ENCODE measurements at places on chromosomes 13 and 19. TPM values are rescaled to one million over a fixed set of nuclear protein-coding genes. Genes with fewer than 3 reads are reported as not detected.
A peak's percentile ranks its signal among the peaks of the same experiment; 100 is the strongest.

The IFNL1 gene
- not detected for total RNA-seq

The ZNF844 gene
- 12.5 TPM for total RNA-seq

The ZNF677 gene
- total RNA-seq = 15.8 TPM

The NECTIN2 gene
- 39.6 TPM for total RNA-seq

The NBEA gene
- total RNA-seq = 38.9 TPM

The CDC42EP5 gene
- 12.8 TPM for total RNA-seq

The PPFIA3 gene
- 3.9 TPM for total RNA-seq

The ATXN8OS gene
- not detected for total RNA-seq

The PDCD2L gene
- 14.3 TPM for total RNA-seq

The KL gene
- total RNA-seq = 6.1 TPM

GRCh38 chr13:71619096-71619495, 247.9 kb downstream of the DACH1 start:
- no peak for DNase-seq
- no peaks in the 10 kb centered on the region for H3K4me1 ChIP-seq
- no peak overlapping the region for H3K27ac ChIP-seq
- no peak overlapping the region for H3K4me3 ChIP-seq

GRCh38 chr13:50928659-50929462, 19.3 kb downstream of the RNASEH2B start:
- H3K27me3 ChIP-seq = no peaks in the 10 kb centered on the region
- H3K4me1 ChIP-seq = peaks cover 10% of the 10 kb centered on the region
- H3K27ac ChIP-seq = no peak overlapping the region
- H3K36me3 ChIP-seq = no peaks in the 10 kb centered on the region

DNA sequence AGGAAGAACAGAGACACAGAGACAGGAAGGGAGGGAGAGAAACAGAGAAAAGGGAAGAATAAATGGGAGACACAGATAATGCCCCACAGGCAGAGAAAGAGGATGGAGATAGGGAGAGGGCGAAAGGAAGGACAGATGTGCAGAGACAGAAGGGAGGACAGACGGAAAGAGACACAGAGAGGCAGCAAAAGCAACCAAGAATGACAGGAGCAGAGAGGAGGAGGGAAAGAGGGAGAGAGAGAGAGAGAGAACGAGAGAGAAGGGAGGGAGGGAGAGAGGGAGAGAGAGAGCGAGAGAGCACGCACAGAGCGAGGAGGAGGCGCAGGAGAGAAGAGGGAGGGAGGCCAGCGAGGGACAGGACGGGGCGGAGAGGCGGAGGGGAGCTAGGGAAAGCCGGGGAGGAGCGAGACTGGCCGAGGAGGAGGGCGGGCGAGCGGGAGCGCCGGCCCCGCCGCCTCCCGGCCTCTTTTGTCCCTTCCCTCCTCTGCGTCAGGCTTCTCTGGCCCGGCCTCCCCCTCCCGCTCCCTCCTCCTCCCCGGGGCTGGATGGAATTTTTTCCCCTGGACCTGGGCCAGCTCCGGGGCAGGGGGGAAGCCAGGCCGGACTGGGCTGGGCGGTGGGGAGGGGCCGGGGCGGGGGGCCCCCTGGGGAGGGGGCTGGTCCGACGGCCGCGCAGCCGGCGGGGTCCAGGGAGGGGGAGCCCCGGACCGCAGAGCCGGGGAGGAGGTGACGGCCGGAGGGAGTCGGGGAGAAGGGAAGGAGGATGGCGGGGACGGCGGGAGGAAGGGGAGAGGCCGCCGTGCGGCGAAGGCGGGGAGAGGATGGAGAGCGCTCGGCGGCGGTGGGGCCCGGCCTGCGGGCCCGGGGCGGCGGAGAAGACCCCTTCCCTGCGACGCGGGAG, 4.2 kb upstream of the SPACA6 start:
- H3K27ac ChIP-seq = peak overlapping the region; percentile 100
- no peaks in the 10 kb centered on the region for H3K36me3 ChIP-seq
- H3K4me1 ChIP-seq = no peaks in the 10 kb centered on the region
- DNase-seq = peak; percentile 97

- no peaks in the 10 kb centered on the region for H3K27me3 ChIP-seq
- H3K27ac ChIP-seq = no peak overlapping the region
- no peaks in the 10 kb centered on the region for H3K4me1 ChIP-seq
- H3K4me3 ChIP-seq = no peak overlapping the region
- DNase-seq = no peak
Measured at GRCh38 chr19:48815870-48816501, 5.2 kb upstream of the BCAT2 start.

- no peaks in the 10 kb centered on the region for H3K36me3 ChIP-seq
- H3K27ac ChIP-seq = no peak overlapping the region
- no peaks in the 10 kb centered on the region for H3K27me3 ChIP-seq
- no peak overlapping the region for H3K4me3 ChIP-seq
- no peaks in the 10 kb centered on the region for H3K4me1 ChIP-seq
Measured at GRCh38 chr19:52444506-52444905, 8.8 kb upstream of the ZNF578 start.

GRCh38 chr13:86006317-86006716, 207.1 kb upstream of the SLITRK6 start:
- no peak for DNase-seq
- no peaks in the 10 kb centered on the region for H3K27me3 ChIP-seq
- no peaks in the 10 kb centered on the region for H3K4me1 ChIP-seq

GRCh38 chr19:55454787-55455243, 6.6 kb downstream of the ISOC2 start:
- H3K27ac ChIP-seq = no peak overlapping the region
- DNase-seq = no peak
- H3K4me3 ChIP-seq = no peak overlapping the region
- peaks cover 27% of the 10 kb centered on the region for H3K4me1 ChIP-seq
- no peaks in the 10 kb centered on the region for H3K36me3 ChIP-seq

DNA sequence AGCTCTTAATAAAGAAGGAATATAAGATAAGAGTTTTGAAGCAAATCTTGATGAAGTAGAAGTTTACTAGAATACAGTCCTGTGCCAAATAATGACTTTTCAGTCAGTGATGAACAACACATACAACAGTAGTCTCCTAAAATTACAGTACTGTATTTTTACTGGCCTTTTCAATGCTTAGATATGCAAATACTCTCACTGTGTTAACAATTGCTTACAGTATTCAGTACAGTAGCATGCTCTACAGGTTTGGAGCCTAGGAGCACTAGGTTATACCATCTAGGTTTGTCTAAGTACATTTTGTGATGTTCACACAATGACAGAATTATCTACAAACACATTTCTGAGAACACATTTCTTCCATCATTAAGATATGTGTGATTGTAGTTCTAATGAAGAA, 316.7 kb upstream of the KLHL1 start:
- H3K27me3 ChIP-seq = no peaks in the 10 kb centered on the region
- no peaks in the 10 kb centered on the region for H3K4me1 ChIP-seq
- H3K27ac ChIP-seq = no peak overlapping the region
- no peaks in the 10 kb centered on the region for H3K36me3 ChIP-seq
- no peak overlapping the region for H3K4me3 ChIP-seq
- DNase-seq = no peak

GRCh38 chr19:13918726-13919411, 12.9 kb downstream of the CC2D1A start:
- DNase-seq = no peak
- no peaks in the 10 kb centered on the region for H3K27me3 ChIP-seq
- H3K4me1 ChIP-seq = no peaks in the 10 kb centered on the region
- H3K4me3 ChIP-seq = no peak overlapping the region
- peaks cover 17% of the 10 kb centered on the region for H3K36me3 ChIP-seq
- H3K27ac ChIP-seq = no peak overlapping the region

DNA sequence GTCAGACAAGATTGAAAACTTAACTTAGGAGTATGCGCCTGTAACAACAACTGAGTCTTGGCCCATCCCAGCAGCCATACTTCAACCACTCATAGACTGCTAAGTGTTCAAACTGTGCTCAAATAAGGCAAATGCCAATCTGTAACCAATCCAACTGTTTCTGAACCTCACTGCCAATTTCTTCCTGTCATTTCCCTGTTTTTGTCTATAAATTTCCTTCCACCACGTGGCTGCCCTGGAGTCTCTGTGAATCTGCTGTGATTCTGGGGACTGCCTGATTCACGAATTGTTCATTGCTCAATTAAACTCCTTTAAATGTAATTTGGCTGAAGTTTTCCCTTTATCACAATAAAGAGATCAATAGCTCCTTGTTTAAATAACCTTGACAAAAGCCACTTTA, 50.8 kb upstream of the FREM2 start:
- no peak overlapping the region for H3K4me3 ChIP-seq
- DNase-seq = no peak
- no peaks in the 10 kb centered on the region for H3K36me3 ChIP-seq
- no peaks in the 10 kb centered on the region for H3K27me3 ChIP-seq

GRCh38 chr13:85557691-85558467, 241.3 kb downstream of the SLITRK6 start:
- H3K4me3 ChIP-seq = no peak overlapping the region
- no peaks in the 10 kb centered on the region for H3K36me3 ChIP-seq
- no peak overlapping the region for H3K27ac ChIP-seq
- no peaks in the 10 kb centered on the region for H3K27me3 ChIP-seq
- no peak for DNase-seq
- H3K4me1 ChIP-seq = peaks cover 9% of the 10 kb centered on the region

DNA sequence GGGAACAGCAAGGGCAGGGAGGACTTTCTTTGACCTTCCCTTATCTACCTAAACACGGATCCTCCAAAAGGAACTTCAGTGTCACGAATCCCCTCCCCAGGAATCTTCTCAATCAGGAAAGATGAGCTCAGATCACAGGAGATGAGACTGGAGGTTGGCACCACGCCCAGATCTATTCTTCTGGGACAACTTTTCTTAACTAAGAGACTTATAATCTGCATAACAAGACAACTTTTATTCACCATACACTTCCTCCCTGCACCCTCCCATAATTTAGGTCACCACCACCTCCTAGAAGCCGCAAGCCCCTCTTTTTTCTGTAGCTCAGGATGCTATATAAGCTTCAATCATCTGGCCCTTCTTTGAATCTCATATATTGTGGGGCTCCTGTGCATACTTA, 19.2 kb upstream of the AKT2 start:
- H3K36me3 ChIP-seq = no peaks in the 10 kb centered on the region
- no peaks in the 10 kb centered on the region for H3K27me3 ChIP-seq
- no peaks in the 10 kb centered on the region for H3K4me1 ChIP-seq
- no peak for DNase-seq
- no peak overlapping the region for H3K27ac ChIP-seq

DNA sequence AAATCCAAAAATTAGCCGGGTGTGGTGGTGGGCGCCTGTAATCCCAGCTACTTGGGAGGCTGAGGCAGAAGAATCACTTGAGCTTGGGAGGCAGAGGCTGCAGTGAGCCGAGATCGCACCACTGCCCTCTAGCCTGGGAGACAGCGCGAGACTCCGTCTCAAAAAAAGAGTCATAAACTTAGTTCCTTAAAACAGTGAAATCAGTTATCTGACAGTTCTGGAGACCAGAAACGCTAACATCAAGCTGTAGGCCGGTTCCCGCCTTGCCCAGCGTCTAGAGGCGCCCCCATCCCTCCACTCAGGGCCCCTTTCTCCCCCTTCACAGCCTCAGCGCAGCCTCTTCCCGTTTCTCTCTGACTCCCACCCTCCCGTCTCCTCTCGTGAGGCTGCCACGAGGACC, 11.9 kb downstream of the ADAT3 start:
- H3K27me3 ChIP-seq = no peaks in the 10 kb centered on the region
- DNase-seq = no peak
- H3K4me1 ChIP-seq = no peaks in the 10 kb centered on the region
- H3K36me3 ChIP-seq = peaks cover 43% of the 10 kb centered on the region
- H3K27ac ChIP-seq = no peak overlapping the region

DNA sequence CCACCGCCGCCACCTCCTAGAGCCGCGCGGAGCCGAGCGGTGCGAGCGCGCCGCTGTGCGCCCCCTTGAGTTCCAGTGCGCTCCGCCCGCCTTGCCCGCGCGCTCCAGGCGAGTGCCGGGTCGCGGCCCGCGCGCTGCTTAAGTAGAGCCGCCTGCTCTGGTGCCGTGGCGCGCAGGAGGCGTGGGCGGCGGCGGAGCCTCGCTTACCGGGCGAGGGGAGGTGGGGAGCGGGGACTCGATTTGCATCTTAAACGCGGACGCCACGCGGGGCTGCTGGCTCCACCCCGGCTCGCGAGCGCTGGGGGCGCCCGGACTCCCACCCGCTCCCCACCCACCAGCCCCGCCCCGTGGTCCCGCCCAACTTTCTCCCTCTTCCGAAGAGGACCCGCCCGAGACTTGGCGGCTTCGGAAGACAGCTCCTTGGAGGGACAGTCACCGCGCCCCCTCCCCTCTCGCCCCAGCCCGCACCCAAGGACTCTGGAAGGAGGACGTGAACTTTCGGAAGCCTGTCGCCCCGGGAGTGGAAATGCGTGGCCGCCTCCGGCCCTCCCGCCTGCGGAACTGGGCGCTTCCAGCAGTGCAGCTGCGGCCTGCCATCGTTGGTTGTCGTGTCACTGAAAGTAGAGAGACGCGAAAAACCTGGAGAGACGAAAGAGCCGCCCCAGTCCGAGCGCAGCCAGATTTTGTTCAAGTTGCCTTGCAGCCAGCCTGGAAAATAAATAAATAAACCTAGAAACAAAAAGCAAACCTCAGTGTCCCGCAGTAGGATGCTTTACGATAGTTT, at the start of gene KCTD12:
Gene KCTD12, minus strand, starts transcription at position 114 of the 784 bp plus-strand sequence. CDS start 257 bp downstream, outside the sequence.
- peaks cover 23% of the 10 kb centered on the region for H3K4me1 ChIP-seq
- DNase-seq = peak; percentile 96
- H3K4me3 ChIP-seq = peak within 1 kb of the TSS; percentile 72
- no peaks in the 10 kb centered on the region for H3K36me3 ChIP-seq
- no peaks in the 10 kb centered on the region for H3K27me3 ChIP-seq

GRCh38 chr19:23314505-23315251, 64.5 kb upstream of the ZNF724 start:
- DNase-seq = no peak
- H3K36me3 ChIP-seq = no peaks in the 10 kb centered on the region
- H3K4me1 ChIP-seq = no peaks in the 10 kb centered on the region
- no peak overlapping the region for H3K4me3 ChIP-seq

GRCh38 chr19:3516675-3517207, 10.6 kb downstream of the FZR1 start:
- H3K36me3 ChIP-seq = no peaks in the 10 kb centered on the region
- no peak overlapping the region for H3K4me3 ChIP-seq
- H3K4me1 ChIP-seq = peaks cover 31% of the 10 kb centered on the region
- DNase-seq = no peak

DNA sequence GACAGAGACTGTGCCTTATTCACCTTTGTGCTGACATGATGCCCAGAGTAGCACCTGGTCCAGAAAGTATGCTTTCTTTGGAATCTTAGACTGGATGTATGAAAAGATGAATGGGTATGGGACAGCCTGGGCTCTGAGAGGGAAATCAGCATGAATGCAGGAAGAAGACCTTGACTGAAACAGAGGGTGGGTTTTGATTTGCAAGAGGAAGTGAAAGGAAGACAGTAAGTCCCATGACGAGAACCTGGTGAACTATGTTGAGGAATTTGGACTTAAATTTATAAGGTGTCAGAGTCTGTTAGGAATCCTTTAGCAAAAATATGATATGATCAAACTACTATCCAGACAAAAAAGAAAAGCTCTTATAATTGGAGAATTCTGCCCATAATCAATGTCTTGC, 301.9 kb downstream of the SPRY2 start:
- H3K4me1 ChIP-seq = no peaks in the 10 kb centered on the region
- DNase-seq = no peak
- no peak overlapping the region for H3K27ac ChIP-seq
- H3K4me3 ChIP-seq = no peak overlapping the region
- H3K27me3 ChIP-seq = no peaks in the 10 kb centered on the region
